ENCODE measurements at places on chromosomes 16 and 17. TPM values are rescaled to one million over a fixed set of nuclear protein-coding genes. Genes with fewer than 3 reads are reported as not detected.

Gene ZNF385C
- total RNA-seq, result not detected

DNA sequence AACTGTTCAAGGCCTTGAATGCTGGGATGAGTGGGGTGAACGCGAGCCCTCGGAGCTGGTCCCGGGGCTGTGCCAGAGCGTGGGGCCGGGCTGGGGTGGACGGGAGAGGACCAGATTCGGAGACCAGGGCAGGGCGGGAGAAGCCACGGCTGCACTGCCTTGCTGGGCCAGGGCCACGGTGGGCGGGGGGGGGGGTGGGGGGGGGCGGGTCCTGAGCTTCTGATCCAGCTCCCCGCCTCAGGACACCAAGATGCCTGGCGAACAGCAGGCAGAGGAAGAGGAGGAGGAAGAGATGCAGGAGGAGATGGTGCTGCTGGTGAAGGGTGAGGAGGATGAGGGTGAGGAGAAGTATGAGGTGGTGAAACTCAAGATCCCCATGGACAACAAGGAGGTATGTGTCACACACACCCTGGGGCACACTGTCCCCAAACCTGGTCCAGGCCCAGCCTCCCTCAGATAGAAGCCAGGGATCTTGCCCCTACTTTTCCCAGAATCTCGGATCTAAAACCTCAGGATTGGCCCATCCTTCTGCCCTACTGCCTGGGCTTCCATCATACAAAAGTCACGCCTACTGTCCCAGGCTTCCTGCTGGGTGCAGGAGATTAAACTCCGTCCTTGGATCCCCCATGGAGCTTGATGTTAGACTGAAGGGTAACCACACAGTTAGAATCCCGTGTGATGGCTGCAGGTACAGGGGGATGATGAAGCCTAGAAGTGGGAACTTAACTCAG, 563 bp downstream of the ZNF771 start:
- DNase-seq, result no peak

GRCh38 chr17:51618476-51618875, 358.1 kb downstream of the UTP18 start:
- no peak for DNase-seq

Gene POLDIP2
- 110 TPM for total RNA-seq

GRCh38 chr16:84450176-84450865, 54.1 kb downstream of the MEAK7 start:
- no peak for DNase-seq

DNA sequence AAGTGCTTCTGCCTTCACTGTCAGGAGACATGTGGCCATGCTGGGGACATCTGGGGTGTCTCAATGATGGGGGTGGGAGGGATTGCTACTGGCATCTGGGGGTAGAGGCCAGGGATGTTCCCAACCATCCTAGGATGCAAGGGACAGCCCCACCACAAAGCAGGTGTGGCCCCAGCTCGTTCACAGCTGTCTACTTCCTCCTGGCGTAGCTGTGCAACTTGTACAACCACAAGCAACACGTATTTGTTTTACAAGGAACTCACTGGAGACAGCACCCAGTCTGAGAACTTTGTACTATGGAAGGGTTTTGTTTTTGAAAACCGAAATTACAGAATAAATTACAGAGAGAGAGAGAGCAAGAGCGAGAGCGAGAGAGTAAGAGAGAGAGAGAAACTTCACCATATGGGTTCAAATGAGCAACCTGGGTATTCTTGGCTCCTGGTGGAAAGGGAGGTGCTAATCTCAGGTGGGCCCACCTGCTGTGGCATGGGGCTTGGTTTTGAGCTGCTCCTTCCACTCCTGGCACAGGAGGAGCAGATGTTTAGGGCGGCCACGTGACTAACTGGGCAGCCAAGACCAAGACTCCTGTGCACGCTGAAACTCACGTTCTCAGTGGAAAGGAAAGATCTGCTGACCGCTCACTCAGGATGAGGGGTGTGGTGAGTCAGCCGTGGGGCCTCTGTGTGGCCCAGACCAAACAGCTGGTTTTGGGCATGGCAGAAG, 17.5 kb upstream of the TNFRSF13B start:
- no peak for DNase-seq

Gene GCSH
- 38.5 TPM for total RNA-seq

Gene CDH16
- not detected for total RNA-seq

- no peak for DNase-seq
Measured at GRCh38 chr17:50697663-50698272, 9.9 kb downstream of the ANKRD40 start.

Measured in H4 (cell line).